Activated CD4-positive, alpha-beta T cell treated with anti-CD3 and anti-CD28 coated beads for 4 hours (primary cell): ENCODE measurements at places on chromosomes 5 and 9.

DNA sequence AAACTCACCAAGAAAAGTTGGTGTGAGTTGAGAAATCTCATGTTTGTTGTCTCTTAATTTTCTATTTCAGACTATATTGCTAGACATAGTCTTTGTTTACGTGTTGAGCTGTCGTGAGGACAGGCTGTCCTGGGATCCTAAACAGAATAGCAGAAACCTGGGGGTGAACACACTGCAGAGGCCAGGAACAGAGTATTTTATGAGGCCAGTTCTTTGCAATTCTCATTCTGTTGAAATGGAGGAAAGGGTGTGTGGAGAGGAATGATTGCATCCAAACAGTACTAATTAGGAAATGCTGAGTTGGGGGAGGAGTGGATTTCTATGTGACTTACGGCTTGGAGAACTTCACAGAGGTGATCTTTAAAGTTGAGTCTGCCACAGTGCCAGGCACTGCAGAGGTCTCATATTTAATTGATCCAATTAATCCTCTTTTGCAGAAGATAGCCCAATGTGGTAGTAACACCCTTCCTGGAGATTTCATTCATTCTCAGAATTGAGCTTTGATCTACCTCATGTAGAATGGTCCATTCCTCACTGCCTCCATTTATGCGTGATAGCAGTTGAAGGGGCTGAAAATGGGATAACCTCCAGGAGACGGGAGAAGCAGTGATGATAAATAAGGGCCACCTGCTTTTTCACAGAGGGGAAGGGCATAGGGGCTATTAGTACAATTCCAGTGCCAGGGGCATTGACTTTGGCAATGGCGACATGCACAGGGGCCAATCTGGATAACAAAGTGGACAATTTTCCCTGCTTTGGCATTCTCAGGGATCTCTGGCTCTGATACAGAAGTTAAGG, 84.7 kb upstream of the TNFAIP8 start:
- DNase-seq = no peak

GRCh38 chr5:131068893-131069643, 96.0 kb downstream of the HINT1 start:
- DNase-seq = peak; percentile 46

GRCh38 chr9:113403646-113404045, 2.6 kb upstream of the ALAD start:
- no peak for DNase-seq

- DNase-seq = no peak
Measured at GRCh38 chr5:77418162-77418561, 74.0 kb downstream of the WDR41 start.

GRCh38 chr9:83041771-83042170, 21.2 kb downstream of the RASEF start:
- DNase-seq = no peak

DNA sequence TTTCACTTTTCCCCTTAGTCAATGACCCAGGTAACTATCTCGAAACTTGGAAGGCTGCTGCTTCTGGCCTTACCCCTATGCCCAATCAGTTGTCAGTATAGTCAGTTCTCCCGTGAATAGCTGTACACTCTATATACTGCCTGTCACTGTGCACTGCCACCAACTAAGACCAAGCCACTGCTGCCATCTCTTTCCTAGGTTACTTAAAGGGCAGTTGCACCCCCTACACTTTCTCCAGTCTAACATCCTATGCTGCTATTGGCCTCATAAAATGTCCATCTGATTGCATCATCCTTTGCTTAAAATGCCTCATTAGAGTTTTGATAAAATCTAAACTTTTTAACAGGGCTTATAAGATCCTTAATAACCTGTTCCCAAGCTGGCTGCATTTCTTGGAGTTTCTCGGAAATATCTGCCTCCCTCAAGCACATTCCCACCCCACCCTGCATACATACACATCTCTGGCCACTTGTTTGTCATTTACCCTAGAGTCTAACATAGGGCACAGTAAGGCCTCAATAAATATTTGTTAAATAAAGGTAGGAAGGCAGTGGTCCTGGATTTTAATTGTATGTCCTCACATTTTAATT, 32.8 kb upstream of the TNFAIP8 start:
- DNase-seq = no peak

- DNase-seq = no peak
Measured at GRCh38 chr9:107008011-107008410, 145.0 kb downstream of the ZNF462 start.

GRCh38 chr5:140555747-140556312, 1.4 kb downstream of the SRA1 start:
- DNase-seq = no peak

- no peak for DNase-seq
Measured at GRCh38 chr9:35495984-35496383, 6.1 kb downstream of the RUSC2 start.

DNA sequence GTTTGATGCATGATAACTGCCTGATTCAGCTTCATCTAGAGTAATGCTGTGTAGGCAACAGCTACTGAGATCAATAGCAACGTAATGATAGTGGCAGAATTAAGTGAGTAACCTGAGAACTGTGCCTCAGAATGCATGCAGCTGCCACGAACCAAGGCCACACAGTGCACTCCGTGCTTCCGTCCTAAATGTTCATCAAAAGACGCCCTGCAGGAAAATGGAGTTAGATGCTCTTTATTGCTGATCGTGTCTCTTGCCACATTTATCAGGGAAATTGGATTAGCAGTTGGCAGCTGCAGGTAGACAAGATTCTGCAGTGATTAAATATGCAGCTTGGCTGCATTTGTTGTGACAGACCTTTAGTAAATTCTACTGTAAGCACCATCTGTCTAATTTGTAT, 107.7 kb upstream of the TLX3 start:
- DNase-seq = no peak

DNA sequence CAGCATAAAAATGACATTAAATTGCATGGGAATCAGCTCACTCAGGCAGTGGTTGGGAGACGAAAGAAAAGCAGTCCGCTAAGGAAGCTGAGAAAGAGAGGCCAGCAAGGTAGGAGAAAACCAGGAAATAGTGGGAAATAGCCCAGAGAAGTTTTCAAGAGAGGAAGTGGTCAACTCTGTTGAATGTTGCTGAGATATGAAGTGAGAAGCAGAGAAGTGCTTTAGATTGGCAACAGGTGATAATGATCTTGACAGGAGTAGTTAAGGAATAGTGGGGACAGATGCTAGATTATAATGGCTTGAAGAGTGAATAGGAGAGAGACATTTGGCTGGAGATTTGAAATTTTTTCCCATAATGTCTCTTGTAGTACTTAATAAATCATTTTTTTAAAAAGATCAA, 30.8 kb downstream of the CNTRL start:
- DNase-seq = no peak

DNA sequence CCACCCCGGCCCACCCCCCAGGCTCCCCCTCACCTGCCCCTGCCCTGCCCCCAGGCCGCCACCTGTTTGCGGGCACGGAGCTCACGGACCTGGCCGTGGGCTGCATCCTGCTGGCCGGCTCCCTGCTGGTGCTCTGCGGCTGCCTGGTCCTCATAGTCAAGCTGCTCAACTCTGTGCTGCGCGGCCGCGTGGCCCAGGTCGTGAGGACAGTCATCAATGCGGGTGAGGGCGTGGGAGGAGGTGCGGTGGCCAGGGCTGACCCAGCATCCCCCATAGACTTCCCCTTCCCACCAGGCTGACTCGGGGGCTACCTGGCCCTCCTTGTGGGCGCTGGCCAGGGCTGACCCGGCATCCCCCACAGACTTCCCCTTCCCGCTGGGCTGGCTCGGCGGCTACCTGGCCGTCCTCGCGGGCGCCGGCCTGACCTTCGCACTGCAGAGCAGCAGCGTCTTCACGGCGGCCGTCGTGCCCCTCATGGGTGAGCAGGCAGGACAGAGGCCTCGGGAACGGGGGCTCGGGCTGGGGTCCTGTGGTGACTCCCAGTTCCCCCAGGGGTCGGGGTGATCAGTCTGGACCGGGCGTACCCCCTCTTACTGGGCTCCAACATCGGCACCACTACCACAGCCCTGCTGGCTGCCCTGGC, 3.5 kb downstream of the SLC34A3 start:
- no peak for DNase-seq

DNA sequence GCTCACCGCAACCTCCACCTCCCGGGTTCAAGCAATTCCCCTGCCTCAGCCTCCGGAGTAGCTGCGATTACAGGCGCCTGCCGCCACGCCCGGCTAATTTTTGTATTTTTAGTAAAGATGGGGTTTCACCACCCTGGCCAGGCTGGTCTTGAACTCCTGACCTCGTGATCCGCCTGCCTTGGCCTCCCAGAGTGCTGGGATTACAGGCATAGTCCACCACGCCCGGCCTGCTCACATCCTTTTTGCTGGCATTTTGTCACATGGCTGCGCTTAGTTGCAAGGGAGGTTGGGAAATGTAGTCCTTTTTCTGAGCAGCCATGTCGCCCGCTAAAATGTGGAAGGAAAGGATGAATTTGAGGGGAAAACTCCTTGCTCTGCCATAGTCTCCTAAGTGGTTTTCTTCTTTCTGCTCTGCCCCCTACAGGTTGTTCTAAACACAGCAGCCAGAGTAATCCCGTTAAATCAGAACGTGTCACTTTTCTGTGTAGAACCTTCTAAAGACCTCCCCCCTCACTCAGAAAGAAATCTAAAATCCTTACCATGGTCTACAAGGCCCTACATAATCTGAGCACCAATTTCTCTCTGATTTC, 57.8 kb upstream of the HSPA9 start:
- no peak for DNase-seq

DNA sequence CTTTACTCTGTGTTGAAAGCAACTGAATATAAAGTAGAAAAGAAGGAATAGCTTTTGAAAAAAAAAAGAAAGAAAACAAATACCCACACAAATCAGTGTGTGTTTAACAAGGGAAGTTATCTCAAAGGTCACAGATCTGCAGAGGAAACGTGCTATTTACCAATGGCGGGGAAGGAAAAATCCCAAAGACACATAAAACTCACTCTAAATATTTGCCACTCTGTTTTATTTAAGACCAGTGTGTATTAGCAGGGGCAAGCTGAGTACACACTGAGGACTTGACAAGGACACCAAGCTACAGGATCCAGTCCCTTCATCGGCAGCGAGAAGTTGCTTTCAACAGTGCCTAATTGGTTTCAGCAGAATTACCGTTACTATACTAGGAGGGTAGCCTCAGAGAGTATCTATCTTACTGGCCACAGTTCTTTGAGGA, 252.5 kb downstream of the DEPDC1B start:
- DNase-seq = no peak

DNA sequence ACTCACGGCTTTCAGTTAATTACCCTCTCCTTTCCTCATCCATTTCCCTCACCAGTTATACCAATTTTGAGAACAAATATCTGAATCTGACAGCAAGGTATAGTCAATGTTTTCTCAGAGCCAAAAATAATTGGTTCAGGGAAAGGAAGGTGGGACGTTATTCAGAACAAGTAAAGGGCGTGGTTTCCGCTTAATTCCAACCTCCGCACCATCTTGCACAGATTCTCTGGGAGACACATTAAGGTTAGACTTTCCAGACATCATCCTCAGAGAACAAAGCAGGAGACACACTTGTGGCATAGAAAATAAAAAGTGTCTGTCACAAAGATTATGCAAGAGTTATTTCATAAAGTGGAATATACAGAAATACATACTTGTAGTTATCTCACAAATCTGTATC, 441.2 kb downstream of the IRX1 start:
- DNase-seq = no peak

DNA sequence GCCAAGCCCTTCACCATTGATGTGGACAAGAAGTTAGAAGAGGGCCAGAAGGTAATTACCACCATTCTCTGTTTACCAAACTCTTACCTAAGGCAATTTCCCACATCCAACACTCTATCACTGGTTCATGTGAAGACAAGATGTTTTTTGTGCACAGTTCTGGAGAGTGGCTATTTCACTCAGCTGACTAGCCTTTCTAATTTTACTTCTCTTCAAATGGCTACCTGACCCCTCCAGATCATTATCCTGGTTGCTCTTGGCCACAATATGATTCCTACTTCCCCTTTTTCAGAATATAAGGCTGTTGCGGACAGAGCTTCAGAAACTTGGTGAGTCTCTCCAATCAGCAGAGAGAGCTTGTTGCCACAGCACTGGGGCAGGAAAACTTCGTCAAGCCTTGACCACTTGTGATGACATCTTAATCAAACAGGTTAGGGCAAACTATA, 7.1 kb downstream of the KIF20A start:
- DNase-seq = no peak

DNA sequence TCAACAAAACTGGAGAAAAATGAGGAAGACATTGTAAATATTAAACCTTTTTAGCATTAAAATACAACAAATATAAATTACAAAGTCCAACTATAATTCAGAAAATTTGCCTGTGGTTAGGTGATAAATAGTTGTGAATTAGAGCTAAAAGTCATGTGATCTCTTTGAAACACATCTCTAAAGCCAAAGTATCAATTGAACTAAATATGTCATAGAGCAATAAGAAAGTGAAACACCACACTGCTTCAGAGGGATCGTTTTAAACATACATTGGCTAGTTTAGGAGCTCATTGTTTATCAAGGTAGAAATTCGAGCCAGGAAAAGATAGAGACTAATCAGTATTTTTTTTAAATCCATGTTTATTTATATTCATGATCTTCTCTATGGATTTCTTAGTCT, 606.3 kb upstream of the ITGA1 start:
- DNase-seq = no peak

DNA sequence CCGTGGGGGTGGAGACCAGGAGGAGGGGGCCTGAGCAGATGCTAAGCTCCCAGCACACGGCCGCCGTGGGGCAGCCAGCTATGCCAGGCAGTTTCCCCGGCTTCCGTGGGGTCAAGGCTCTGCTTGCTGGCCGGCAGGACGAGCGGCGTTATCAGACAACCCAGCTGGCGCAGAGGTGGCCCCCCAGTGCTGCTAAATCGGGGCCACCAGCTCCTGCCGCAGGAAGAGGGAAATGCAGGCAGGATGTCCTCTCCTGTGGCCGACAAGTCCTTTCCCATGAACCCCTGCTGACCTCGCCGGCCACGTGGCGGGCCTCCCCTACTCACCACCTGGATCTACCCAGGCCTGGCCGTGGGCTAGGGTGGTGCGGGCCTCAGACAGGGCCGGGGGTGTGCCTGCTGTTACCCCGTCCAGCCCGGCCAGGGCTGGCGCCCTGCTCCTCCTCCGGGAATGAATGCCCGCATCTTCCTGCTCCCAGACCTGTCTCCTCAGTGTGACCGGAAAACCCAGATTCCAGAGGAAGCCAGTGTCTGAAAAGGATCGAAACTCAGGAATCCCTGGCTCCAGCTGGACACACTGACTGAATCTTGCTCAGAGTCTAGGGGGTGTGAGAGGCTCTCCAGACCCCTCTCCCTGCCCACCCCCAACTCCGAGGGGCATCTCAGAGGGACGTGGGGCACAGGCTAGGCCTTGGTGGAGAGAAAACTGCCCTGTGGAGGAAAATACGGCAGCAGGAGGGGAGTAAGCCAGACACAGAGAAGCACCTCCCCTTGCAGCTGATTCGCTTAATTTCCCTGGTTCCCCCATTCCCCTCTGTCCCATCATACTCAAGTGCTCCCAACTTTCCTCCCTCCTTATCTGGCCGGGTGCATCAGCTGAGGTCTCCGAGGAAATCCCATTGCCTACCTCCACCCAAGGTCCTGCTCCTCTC, 3.9 kb downstream of the FLT4 start:
- no peak for DNase-seq

DNA sequence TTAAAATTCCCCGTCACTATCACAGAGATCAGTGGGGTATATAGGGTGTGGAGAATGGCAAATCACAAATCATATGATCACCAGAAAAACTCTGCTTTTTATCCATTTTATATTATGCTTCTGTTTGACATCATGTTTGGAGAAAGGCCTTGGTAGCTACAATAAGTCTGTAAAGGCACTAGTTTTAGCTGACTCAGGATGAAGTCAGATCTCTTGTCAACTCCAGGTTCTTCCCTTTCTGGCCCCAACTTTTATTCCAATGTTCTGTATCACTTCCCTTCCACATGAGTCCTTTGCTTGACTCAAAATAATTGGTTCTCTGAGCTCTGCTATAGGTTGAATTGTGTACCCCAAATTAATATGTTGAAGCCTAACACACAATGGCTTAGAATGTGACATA, 484.9 kb downstream of the PTPRD start:
- no peak for DNase-seq
